ENCODE measurements at places on chromosomes 1 and 21.

GRCh38 chr1:18746981-18747380 is 112.5 kb downstream of the TAS1R2 start:
- no peak for DNase-seq

GRCh38 chr1:207007352-207008033 is 25.1 kb downstream of the C1orf116 start:
- no peak for DNase-seq

GRCh38 chr1:40373323-40374283 is at the start of gene SMAP2:
Gene SMAP2 (plus strand): TSS chr1:40373727. CDS start chr1:40374121, 394 bp downstream.
- peak; percentile 94 for DNase-seq

DNA sequence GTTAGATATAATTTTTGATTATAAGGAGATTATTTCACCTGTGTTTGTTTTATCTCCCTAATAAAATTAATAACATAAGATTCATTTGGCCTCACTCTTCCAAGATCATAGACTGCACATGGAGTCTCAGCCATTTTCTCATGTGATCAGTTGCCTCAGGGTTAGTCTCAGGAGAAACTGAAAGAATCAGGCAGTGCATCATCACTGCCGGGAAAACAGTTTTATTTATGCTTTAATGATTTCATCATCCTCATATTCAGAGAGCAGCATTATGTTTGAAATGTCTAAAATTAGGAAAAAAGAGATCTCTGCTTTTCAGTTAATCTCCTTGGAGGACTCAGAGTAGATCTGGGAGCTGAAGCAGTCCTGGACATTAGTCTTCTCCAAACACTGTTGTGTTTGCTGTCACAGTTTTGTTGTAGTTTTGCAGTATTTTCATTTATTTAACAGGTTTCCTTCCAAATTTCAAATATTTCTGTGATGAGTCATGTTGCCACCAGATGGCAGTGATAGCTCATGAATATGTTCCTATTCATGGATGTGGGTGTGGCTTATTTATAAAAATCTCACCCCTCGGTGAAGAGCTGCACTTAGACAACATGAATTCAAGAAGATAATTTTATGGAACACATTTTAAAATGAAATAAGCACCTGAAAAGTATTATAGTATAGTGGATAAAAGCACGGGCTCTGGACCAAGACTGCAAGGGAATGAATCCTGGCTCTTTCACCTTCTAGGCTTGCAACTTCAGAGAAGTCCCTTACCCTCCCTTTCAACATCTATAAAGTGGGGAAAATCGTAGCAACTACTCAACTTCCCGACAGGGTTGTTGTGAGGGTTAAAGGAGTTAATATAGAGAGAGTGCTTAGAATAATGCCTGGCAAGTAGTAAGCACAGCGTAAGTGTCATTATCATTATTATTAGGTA is 31.2 kb downstream of the CHD1L start:
- DNase-seq, result no peak

DNA sequence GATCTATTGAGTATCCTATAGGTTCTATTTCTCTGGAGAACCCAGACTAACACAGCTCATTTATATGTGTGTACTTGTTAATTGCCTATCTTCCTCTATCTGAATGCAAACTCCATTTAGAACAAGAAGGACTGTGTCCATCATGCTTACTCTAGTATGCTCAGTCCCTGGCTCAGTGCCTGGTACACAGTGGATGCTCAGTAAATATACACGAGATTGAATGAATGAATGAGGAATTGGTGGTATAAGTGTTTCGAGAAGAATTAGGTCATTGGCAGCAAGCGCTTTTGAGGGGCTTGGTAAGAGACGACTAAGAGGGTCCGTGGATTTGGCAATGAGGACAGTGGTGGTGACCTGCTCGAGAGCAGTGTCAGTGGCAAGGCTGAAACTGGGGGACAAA is 112.5 kb downstream of the CSMD2 start:
- no peak for DNase-seq

GRCh38 chr1:245842106-245842505 is 665.0 kb downstream of the SMYD3 start:
- DNase-seq, result no peak

DNA sequence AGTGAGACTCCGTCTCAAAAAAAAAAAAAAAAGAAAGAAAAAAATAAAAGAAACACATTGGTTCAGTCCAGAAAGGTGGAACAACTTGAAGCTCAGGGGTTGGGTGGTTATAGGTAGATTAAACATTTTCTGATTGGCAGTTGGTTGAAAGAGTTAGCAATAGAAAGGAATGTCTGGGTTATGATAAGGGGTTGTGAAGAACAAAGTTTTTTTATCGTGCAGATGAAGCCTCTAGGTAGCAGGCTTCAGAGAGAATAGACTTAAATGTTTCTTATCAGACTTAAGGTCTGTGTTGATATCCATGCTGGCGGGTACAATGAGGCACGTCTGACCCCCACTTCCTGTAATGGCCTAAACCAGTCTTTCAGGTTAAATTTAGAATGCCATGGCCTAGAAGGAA is 45.0 kb upstream of the PDE9A start:
- DNase-seq, result no peak

DNA sequence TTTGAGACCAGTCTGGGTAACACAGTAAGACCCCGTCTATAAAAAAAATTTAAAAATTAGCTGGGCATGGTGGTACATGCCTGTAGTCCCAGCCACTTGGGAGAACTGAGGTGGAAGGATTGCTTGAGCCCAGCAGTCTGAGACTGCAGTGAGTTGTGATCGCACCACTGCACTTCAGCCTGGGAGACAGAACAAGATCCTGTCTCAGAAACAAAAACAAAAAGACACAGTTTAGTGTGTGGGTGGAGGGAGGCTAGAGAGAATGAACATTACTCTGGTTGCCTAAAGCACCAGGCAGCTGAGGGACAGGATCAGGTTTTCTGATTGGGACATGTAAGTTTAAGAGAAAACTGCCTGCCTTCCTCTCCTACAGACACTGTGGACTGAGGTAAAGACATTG is 42.3 kb downstream of the VAMP4 start:
- DNase-seq, result no peak

DNA sequence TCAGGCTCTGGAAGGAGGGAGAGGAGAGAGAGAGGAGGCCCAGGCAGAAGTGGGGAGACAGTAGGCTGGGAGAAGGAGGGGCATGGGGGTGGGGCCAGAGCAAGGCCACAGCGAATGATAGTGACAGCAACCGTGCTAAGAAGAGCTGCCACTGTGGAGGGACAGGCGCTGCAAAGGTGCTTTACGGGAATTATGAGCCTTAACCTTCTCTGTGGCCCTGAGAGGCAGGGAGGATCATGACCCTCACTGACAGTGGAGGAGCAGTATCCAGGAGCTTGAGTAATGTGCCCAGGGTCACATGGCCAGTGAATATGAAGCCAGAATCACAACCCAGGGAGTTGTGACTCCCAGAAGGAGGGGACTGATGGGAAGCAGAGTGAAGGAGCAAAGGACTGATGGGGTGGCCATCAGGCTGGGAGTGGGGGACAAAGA is 53.4 kb upstream of the RPL11 start:
- DNase-seq, result no peak

DNA sequence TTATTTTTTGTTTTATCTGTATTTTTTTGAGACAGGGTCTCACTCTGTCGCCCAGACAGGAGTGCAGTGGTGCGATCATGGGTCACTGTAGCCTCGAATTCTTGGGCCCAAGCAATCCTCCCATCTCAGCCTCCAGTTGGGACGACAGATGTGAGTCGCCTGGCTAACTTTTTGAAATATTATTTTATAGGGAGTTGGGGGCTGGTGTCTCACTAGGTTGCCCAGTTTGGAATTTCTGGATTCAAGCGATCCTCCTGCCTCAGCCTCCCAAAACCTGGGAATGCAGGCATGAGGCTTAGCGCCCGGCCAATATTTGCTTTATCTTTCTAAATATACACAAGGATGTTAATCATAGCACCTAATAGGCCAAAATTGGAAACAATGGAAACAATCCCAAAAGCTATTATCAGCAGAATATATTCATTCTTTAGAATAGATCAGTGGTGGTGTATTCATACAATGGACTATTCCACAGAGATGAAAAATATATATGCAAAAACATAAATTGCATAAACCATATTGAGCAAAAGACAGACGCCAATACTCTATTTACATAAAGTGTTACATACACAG is 55.9 kb downstream of the DAP3 start:
- no peak for DNase-seq

DNA sequence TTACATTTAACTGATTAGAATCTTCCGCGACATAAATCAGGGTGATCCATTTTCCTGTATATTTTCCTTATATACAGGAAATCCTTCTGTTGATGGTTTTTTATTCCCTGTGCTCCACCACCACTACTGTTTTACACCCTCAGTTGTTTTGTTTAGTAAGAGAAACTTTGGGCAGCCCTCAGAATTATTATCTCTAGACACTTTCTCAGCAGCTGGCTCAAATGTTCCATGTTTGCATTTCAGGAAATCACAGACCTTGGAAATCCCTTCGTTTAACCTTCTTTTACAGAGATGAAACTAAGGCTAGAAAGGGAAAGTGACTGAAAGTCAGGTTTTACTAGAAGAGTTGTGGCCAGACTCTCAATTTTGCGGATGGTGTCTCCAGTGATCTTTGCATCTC is 15.2 kb downstream of the ZNF697 start:
- DNase-seq, result no peak

DNA sequence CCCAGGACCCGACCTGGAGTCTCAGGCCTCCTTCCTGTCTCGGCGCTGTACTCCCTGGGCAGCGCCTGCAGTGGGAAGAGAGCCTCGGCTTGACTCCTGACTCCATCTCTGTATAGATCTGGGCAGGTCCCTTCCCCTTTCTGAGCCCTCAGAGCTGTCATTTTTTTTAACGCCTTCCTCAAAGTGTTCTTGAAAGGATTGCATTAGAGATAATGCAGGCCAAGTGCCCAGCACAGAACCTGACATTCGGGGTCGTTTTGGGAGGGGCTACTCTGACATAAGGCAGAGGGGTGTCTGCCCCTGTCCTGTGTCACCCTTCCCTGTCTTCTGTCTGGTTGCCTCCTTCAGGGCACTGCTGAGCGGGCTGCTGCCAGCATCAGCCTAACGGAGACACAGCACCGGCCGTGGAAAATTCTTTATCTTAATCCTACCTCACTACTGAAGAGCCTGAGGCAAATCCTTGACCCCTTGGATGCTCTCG is 271.6 kb downstream of the TRABD2B start:
- no peak for DNase-seq

DNA sequence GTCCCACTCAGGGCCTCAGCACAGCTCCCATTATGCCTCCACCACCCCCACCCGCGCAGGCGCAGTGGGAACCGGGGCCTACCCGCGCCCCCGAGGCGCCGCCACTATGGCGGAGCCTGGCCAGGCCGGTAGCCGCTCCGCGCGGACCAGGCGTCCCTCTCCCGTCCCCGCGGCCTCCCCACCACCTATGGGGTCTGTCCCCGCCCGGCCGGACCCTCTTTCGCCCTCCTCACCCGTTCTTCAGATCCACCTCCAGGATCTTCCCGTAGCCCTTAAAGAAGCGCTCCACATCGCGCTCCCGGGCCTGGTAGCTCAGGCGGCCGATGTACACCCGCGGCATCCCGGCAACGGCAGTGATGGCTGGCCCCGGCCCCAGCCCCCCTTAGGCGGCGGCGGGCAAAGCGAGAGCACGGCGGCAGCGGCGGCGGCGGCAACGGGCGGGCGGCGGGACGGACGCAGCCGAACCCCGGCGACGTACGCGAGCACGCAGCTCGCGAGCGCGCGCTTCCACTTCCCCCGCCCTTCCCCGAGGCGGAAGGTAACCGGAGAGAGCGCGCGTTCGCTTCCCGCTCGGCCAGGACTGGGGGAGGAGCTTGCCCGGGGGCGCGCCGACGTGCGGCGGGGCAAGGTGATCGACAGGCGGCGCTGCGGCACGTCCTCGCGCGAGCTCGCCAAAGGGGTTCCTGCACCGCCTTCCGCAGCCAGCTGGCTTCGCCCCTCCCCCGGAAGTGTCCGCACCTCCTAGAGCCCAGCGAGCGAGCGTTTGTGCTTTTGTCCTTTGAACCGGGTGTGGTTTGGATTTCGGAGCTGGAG is at the start of gene SRSF4:
TSS of gene SRSF4 (minus strand) at position 488 of the 813 bp plus-strand sequence. CDS start at position 340, 148 bp downstream.
- peak; percentile 97 for DNase-seq

DNA sequence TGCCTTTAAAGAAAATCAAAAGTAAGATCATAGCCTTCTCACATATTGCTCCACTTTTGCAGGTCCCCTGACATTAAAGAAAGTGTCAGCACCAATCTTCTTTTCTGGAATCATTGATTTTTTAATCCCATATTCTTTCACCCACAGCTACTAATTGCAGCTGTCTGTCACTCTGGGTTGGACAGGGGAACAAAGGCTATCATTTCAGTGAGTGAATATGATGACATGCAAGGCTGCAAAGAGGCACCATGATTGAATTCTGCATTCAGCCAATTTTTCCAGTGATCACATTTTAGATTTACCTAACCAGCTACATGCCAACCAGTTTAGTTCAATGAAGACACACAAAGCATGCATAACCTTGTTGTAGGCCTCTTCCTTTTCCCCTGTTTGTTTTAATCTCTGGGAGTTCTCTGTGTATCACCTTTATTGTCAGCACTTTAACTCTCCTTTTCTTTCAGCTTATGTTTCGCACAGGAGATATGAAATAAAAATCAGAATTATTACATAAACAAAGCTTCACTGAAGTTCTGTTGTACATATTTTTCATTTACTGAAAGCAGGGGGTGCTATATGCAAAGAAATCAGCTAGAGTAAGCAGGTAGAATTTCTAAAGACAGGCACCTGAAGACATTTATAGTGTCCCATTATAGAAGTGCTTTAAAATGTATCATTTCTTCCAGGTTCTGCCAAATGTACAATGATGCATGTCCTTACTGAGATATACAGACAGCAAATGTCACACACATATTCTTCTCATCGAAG is 584.8 kb downstream of the PLA2G4A start:
- DNase-seq, result no peak

GRCh38 chr1:74995821-74996220 is 138.4 kb upstream of the LHX8 start:
- no peak for DNase-seq

DNA sequence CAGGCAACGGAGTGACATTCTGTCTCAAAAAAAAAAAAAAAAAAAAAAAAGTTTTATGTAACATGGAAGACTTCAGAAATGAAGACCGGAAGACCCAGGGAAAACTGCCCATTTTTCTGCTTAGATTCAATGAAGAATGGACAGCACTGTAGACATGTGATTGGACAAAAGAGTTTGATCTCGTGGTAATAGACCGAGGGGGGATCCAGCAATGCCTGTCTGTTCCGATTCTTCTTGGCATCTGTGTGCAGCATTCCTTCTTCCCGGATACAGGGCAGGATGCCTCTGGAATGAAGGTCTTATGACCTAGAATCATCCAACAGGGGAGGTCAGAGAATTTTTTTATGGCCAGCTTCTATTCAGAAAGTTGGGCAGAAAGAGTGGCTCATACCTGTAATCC is 5.6 kb upstream of the LYST start:
- DNase-seq, result no peak

GRCh38 chr1:83559129-83559840 is 439.6 kb downstream of the TTLL7 start:
- DNase-seq, result no peak

Measured in effector memory CD4-positive, alpha-beta T cell (primary cell).